ENCODE measurements at places on chromosomes 1 and 21. TPM values are rescaled to one million over a fixed set of nuclear protein-coding genes. Genes with fewer than 3 reads are reported as not detected.
A peak's percentile ranks its signal among the peaks of the same experiment; 100 is the strongest.

- H3K27me3 ChIP-seq: no peaks in the 10 kb centered on the region
- H3K36me3 ChIP-seq: no peaks in the 10 kb centered on the region
- peak; percentile 96 for DNase-seq
- peak overlapping the region; percentile 23 for H3K27ac ChIP-seq
- no peak overlapping the region for H3K4me3 ChIP-seq
Measured at GRCh38 chr1:222817529-222817928, 2.7 kb downstream of the DISP1 start.

GRCh38 chr1:175470591-175470990, 272.8 kb downstream of the TNR start:
- H3K4me3 ChIP-seq: no peak overlapping the region
- no peak overlapping the region for H3K27ac ChIP-seq
- DNase-seq: no peak
- H3K4me1 ChIP-seq: peaks cover 13% of the 10 kb centered on the region
- no peaks in the 10 kb centered on the region for H3K36me3 ChIP-seq

- peak; percentile 7 for DNase-seq
- no peak overlapping the region for H3K27ac ChIP-seq
- H3K27me3 ChIP-seq: peaks cover 7% of the 10 kb centered on the region
- no peak overlapping the region for H3K4me3 ChIP-seq
- H3K4me1 ChIP-seq: no peaks in the 10 kb centered on the region
Measured at GRCh38 chr1:182444497-182444896, 5.4 kb upstream of the RGSL1 start.

Gene KCNQ4
- total RNA-seq: not detected

DNA sequence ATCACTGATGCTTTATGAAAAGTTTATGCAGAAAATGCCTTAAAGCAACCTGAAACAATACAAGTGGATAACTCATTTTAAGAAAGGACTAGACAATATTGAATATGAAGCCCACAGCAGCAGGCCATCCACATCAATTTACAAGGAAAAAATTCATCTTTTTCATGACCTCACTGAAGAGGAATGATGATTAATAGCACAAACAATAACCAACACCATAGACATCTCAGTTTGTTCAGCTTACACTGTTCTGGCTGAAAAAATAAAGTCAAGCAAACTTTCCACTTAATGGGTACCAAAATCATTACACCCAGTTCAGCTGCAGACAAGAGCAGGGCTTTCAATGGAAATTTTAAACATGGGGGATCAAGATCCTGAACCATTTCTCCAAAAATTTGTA, 380.6 kb upstream of the NEGR1 start:
- H3K4me3 ChIP-seq: no peak overlapping the region
- H3K36me3 ChIP-seq: no peaks in the 10 kb centered on the region
- DNase-seq: no peak
- 0 out of 2 replicates have a peak, but pooled peaks cover 13% of the 10 kb centered on the region for H3K27me3 ChIP-seq
- no peak overlapping the region for H3K27ac ChIP-seq

GRCh38 chr1:167427848-167428247, 90.5 kb downstream of the CD247 start:
- no peaks in the 10 kb centered on the region for H3K36me3 ChIP-seq
- H3K27me3 ChIP-seq: no peaks in the 10 kb centered on the region
- peak overlapping the region; percentile 22 for H3K27ac ChIP-seq

GRCh38 chr1:216682752-216683151, 40.5 kb downstream of the ESRRG start:
- no peak for DNase-seq
- no peak overlapping the region for H3K27ac ChIP-seq
- no peak overlapping the region for H3K4me3 ChIP-seq
- no peaks in the 10 kb centered on the region for H3K36me3 ChIP-seq
- no peaks in the 10 kb centered on the region for H3K4me1 ChIP-seq
- no peaks in the 10 kb centered on the region for H3K27me3 ChIP-seq

DNA sequence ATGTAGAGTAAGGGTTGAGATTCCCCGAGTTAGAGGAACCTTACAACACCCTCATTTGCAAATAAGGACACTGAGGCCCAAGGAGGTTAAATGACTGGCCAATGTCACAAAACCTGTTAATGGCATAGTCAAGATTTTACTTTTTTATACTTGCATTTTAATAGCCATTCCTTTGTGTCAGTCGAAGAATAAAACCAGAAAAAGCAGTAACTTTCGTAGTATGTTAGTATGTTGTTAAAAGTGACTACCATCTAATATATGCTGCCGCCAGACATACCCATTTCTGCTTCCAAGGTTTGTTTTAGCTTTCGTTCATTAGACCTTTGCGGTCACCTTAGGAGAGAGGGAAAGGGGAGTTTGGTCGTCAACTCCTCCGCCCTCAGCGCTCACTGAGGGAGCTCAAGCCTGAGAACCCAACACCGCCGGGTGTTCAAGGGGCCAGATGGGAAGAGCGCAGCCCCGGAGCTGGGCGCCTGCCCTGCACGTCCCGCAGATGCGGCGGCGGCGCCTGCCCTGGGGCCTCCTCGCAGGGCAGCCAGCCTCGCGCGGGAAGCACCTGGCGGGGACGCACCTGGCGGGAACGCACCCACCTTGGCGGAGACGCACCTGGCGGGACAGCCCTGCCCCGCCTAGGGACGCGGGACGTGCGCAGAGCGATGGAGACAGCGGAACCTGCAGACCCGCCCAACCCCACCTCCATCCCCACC, 466 bp downstream of the VPS26C start:
- H3K4me3 ChIP-seq: peak overlapping the region; percentile 88
- peak overlapping the region; percentile 97 for H3K27ac ChIP-seq
- H3K27me3 ChIP-seq: no peaks in the 10 kb centered on the region

DNA sequence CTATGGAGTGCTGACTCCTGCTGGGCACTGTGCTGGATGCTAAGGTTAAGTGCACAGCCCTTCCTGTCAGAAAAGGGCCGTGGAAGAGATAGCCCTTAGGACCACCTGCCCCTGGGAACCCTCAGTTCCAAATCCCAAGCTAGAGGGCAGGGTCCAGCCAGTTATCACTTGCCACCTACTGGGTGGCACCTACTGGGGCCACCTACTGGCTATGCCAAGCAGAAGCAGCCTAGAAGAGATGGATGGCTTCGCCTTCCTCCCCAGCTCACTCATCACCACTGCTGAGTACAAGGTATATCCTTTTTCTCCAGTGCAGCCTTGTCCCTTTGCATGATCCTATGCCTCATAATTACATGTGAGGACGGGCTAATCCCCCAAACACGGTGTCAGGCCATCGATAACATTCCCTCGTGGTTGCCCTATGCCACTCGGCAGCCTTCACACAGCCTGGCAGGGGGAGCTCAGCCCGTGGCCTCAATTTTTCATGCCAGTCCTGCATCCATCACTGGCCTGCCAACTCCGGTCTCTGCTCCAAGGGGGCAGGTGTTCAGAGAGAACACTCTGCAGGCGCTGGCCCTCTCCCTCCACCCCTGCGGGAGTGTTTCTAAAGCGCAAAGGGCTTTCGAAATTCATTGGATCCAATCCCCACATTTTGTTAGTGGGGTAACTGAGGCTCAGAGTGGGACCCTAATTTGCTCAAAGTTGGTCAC, 49.0 kb downstream of the SYT2 start:
- no peaks in the 10 kb centered on the region for H3K36me3 ChIP-seq
- H3K4me1 ChIP-seq: no peaks in the 10 kb centered on the region
- no peak overlapping the region for H3K27ac ChIP-seq
- no peak overlapping the region for H3K4me3 ChIP-seq
- peak; percentile 7 for DNase-seq

GRCh38 chr1:243495442-243496186, 239.8 kb downstream of the SDCCAG8 start:
- peak overlapping the region; percentile 72 for H3K27ac ChIP-seq
- H3K4me1 ChIP-seq: peaks cover 39% of the 10 kb centered on the region
- DNase-seq: peak; percentile 80
- 0 out of 2 replicates have a peak, but pooled peaks cover 8% of the 10 kb centered on the region for H3K36me3 ChIP-seq
- no peak overlapping the region for H3K4me3 ChIP-seq

- no peak for DNase-seq
- no peaks in the 10 kb centered on the region for H3K27me3 ChIP-seq
- no peak overlapping the region for H3K27ac ChIP-seq
- no peaks in the 10 kb centered on the region for H3K4me1 ChIP-seq
- H3K36me3 ChIP-seq: peaks cover 17% of the 10 kb centered on the region
- no peak overlapping the region for H3K4me3 ChIP-seq
Measured at GRCh38 chr21:28927130-28927529, 65.5 kb downstream of the LTN1 start.

GRCh38 chr1:164563721-164564360, 4.9 kb downstream of the PBX1 start:
- peaks cover 24% of the 10 kb centered on the region for H3K4me1 ChIP-seq
- H3K36me3 ChIP-seq: no peaks in the 10 kb centered on the region
- H3K4me3 ChIP-seq: peak overlapping the region; percentile 84
- H3K27ac ChIP-seq: peak overlapping the region; percentile 39
- DNase-seq: peak; percentile 42

Gene NFASC
- total RNA-seq: 55.4 TPM

DNA sequence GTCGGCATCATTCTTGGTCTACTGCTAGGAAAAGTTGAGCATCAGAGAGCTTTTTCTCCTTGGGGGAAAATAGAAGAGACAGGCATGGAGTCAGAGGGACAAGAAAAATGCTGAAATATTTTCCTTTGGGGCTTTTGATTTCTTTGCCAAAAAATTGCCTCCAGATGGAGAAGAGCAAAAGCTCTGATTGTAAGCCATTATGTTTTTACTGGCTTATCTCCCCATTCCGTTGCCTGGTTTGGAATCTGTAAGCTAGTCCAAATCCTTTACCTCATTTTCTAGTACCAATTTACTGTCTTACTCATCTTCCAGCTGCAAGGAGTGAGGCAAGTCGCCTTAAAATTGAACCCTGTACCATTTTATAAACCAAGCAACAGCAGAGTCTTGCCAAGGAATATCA, 23.3 kb upstream of the NBL1 start:
- peak overlapping the region; percentile 79 for H3K27ac ChIP-seq
- peak; percentile 74 for DNase-seq
- peaks cover 7% of the 10 kb centered on the region for H3K36me3 ChIP-seq

- peaks cover 4% of the 10 kb centered on the region for H3K4me1 ChIP-seq
- no peaks in the 10 kb centered on the region for H3K27me3 ChIP-seq
- H3K27ac ChIP-seq: peak overlapping the region; percentile 72
- H3K36me3 ChIP-seq: peaks cover 86% of the 10 kb centered on the region
Measured at GRCh38 chr1:39450956-39451606, 40.4 kb upstream of the BMP8A start.

- peaks cover 6% of the 10 kb centered on the region for H3K4me1 ChIP-seq
- H3K36me3 ChIP-seq: no peaks in the 10 kb centered on the region
- no peak overlapping the region for H3K4me3 ChIP-seq
- H3K27ac ChIP-seq: no peak overlapping the region
- no peak for DNase-seq
Measured at GRCh38 chr1:20115479-20115878, 3.9 kb downstream of the PLA2G2D start.

Gene LPAR3
- total RNA-seq: 0.32 TPM

DNA sequence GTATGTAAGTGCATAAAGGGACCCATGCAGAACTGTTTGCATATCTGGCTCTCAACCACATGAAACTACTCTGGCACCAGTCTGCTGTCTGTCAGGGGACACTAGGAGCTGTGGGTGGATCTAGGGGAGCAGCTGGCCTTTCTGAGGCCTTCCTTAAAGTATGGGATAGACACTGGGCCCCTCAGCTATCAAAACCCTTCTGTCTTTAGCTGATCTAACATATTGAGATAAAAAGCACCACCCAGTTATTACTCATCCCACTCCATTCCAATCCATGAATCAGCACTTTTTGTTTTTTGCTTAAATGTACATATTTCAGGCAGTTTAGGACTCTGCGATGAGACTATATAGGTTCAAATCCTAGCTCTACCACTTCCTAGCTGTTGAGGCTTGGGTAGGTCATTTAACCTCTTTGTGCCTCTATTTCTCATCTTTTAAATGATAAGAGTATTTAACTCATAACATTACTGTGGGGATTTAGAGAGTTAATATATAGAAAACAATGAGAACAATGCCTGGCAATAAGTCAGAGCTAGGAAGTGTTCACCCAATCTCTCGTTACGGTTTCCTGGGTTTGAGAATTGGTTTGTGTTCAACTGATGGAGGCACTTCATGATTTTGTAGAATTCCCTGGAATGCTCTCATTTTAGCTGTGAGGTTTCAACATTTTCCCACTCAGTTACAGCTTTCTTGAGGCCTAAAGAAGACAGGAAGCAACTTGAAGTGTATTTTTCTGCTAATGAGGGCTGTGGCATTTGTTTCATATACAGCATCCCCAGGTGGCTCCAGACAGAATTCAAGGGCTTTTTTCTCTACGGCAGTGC, 68.9 kb downstream of the LRIG2 start:
- peak overlapping the region; percentile 55 for H3K27ac ChIP-seq
- H3K36me3 ChIP-seq: no peaks in the 10 kb centered on the region
- H3K4me3 ChIP-seq: no peak overlapping the region
- H3K4me1 ChIP-seq: peaks cover 28% of the 10 kb centered on the region

Gene KIF17
- total RNA-seq: not detected

Gene HES5
- total RNA-seq: not detected

Gene DISP1
- total RNA-seq: 2.6 TPM

- no peaks in the 10 kb centered on the region for H3K27me3 ChIP-seq
- 0 out of 2 replicates have a peak, but pooled peaks cover 4% of the 10 kb centered on the region for H3K36me3 ChIP-seq
- peaks cover 26% of the 10 kb centered on the region for H3K4me1 ChIP-seq
Measured at GRCh38 chr1:54859700-54860391, 27.1 kb downstream of the DHCR24 start.

Gene EPHA8
- total RNA-seq: not detected

Gene BNIPL
- not detected for total RNA-seq

Gene LIPI
- not detected for total RNA-seq

GRCh38 chr1:145960468-145961108, 2.8 kb upstream of the LIX1L start:
- H3K4me3 ChIP-seq: peak overlapping the region; percentile 92
- peaks cover 27% of the 10 kb centered on the region for H3K4me1 ChIP-seq
- H3K27ac ChIP-seq: 0 out of 2 replicates have a peak overlapping the region, but pooled peaks have one; percentile 2
- H3K36me3 ChIP-seq: no peaks in the 10 kb centered on the region
- peak; percentile 82 for DNase-seq
- no peaks in the 10 kb centered on the region for H3K27me3 ChIP-seq

DNA sequence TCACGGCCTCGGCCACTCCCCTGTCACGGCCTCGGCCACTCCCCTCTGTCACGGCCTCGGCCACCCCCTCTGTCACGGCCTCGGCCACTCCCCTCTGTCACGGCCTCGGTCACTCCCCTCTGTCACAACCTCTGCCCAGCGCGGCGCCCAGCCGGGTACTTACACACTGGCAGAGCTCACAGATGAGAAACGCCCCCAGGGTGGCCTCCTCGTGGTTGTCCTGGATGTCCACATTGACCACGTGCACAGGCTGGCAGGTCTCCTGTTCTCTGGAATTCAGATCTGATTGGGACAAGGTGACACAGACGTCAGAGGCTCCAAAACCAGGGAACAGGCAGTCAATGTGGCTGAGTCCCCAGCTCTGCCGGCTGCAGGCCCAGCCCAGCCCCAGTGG, 3.3 kb upstream of the TMEM240 start:
- peak; percentile 42 for DNase-seq
- H3K27me3 ChIP-seq: no peaks in the 10 kb centered on the region
- no peaks in the 10 kb centered on the region for H3K36me3 ChIP-seq
- no peaks in the 10 kb centered on the region for H3K4me1 ChIP-seq
- no peak overlapping the region for H3K27ac ChIP-seq

DNA sequence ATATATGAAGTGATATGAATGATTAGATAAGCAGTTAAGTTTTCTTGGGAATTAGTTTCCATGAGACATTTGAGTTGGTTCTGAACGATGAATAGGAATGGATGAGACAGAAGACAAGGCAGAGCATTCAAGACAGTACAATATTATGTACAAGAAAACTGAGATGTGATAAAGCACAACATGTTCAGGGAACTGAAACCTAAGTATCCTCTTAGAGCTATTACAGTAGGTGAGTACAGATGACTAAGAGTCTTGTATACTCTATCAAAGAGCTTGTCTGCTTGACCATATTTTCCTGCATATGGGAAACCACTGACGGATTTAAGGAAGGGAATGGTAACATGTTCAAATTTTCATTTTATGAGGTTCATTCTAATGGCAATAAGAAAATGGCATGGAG, 61.6 kb downstream of the NME7 start:
- H3K27ac ChIP-seq: no peak overlapping the region
- no peaks in the 10 kb centered on the region for H3K4me1 ChIP-seq
- H3K27me3 ChIP-seq: no peaks in the 10 kb centered on the region
- no peak overlapping the region for H3K4me3 ChIP-seq

All from GM23248 (cell line).